ENCODE measurements at places on chromosomes 7 and 10. TPM values are rescaled to one million over a fixed set of nuclear protein-coding genes. Genes with fewer than 3 reads are reported as not detected.

DNA sequence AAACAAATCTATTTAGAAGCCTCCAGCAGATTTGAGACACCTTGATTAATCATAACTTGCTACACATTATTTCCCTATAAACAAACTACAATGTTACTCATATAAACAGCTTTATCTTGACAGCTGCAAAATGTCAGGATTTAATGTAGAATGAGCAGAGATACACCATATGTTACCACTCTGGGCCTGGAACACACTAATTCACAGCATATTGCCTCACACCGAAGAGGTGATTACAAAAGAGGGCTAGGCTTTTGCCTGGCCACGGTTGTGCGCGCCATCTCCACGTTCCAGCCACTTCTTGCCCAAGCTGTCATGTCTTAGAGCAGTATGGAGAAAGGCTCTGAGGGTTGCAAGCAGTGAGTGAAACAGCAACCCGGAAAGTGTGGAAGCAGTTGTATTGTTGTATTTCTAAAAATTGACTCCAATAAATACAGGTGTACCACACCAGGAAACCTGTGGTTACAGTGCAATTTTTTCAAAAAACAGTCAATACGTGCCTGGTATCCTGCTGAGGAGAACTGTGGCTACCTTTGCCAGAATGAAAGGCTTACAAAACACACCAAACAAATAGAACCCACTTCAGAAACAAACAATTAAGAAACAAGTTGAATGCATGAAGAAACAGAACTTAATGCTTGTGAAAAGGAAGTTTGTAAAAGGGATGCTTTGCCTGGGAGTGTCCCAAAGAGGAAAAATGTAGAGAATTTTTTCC is 498.1 kb downstream of the PLXNA4 start:
- no peaks in the 10 kb centered on the region for H3K4me1 ChIP-seq
- no peak overlapping the region for H3K4me3 ChIP-seq
- H3K27ac ChIP-seq, result no peak overlapping the region
- no peaks in the 10 kb centered on the region for H3K27me3 ChIP-seq
- DNase-seq, result no peak
- H3K36me3 ChIP-seq, result no peaks in the 10 kb centered on the region

DNA sequence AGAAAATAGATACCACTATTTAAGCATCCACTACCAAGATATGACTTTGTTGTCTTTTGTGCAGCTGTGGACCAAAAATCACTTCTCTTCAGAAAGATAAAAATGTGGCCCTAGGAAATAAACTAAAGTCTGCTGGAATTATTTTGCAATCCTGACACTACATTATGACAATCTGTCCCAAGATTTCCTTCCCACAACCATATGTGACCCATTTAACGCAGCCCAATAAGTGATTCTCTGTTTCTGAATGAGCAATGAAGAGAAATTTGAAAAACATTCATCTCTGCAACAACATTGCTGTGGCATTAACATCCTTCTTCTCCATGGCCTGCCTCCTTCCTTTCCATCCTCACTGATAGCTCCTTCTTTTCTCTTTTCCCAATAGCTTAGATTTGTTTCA is 212.0 kb downstream of the TSPAN12 start:
- no peaks in the 10 kb centered on the region for H3K4me1 ChIP-seq
- no peak for DNase-seq
- H3K27ac ChIP-seq, result no peak overlapping the region
- no peaks in the 10 kb centered on the region for H3K27me3 ChIP-seq
- no peak overlapping the region for H3K4me3 ChIP-seq

GRCh38 chr10:29826221-29826620 is 191.4 kb upstream of the SVIL start:
- no peak overlapping the region for H3K4me3 ChIP-seq
- H3K27ac ChIP-seq, result no peak overlapping the region
- no peak for DNase-seq

- no peaks in the 10 kb centered on the region for H3K36me3 ChIP-seq
- peak overlapping the region; percentile 61 for H3K27ac ChIP-seq
- H3K4me1 ChIP-seq, result peaks cover 20% of the 10 kb centered on the region
- H3K4me3 ChIP-seq, result no peak overlapping the region
Observed at GRCh38 chr10:3935141-3935540, 150.1 kb upstream of the KLF6 start.

UCMA gene
- total RNA-seq, result not detected

Measured in CD4-positive, alpha-beta memory T cell (primary cell).